ENCODE measurements at places on chromosomes 11 and 22. TPM values are rescaled to one million over a fixed set of nuclear protein-coding genes. Genes with fewer than 3 reads are reported as not detected.

USP47 gene
- 117 TPM for total RNA-seq

DEUP1 gene
- total RNA-seq: not detected

RIMBP3C gene
- not detected for total RNA-seq

TSGA10IP gene
- total RNA-seq: not detected

FGF4 gene
- total RNA-seq: not detected

GRCh38 chr11:17890325-17890724, 122.5 kb downstream of the SERGEF start:
- no peak for DNase-seq

- DNase-seq: no peak
Measured at GRCh38 chr11:113574171-113574570, 99.0 kb upstream of the DRD2 start.

- no peak for DNase-seq
Measured at GRCh38 chr11:104798789-104799188, 99.5 kb downstream of the CASP12 start.

- DNase-seq: no peak
Measured at GRCh38 chr11:72575533-72576242, 98.5 kb downstream of the PDE2A start.

- no peak for DNase-seq
Measured at GRCh38 chr11:11708256-11708655, 86.5 kb upstream of the GALNT18 start.

DNA sequence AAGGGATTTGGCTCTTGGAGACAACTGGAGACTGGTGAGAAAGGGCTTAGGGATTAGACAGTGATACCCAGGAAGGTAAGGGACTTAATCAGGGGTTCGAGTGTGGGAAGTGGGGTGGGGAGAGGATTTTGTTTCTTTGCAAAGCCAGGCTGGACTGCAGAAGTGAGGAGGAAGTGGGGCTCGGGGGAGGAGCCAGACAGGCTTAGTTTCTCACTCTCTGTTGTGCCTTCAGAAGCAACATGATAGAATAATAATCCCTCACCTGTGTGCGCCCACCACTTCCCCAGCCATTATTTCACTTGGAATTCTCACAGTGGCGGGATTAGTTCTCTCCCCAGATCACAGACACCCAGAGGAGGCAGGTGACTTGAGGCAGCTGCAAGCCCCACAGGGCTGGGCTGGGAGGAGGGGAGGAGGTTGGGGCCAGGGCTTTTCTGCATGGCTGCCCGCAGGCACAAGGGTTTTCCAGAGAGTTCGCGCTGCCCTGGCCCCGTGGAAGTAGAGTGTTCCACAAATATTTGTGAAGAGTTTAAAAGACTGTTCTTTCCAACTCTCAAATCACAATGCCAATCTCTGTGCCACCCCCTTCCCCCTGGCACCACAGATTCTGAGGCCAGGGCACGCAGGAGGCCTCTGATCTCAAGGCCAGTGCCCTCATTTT, 4.0 kb upstream of the SEC14L2 start:
- no peak for DNase-seq

GRCh38 chr11:45852712-45853101, 5.4 kb downstream of the CRY2 start:
- DNase-seq: no peak

DNA sequence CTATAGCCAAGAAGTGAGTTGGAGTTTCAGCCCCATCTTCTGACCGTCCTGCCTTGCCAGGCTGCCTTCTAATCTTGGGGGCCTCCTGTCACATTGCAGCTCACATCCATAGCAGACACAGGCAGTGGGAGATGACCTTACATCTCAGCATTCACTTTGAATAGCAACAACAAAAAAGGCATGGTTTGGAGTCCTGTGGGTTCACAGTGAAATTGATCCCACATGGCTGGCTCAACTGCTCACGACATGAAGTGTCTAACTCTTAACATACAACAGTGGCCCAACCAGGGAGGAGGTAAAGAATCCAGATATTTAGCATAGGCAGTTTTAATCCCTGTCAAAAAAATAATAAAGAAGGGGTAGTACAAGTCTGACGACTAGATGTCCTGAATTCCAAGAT, 38.1 kb downstream of the DBX1 start:
- no peak for DNase-seq

DNA sequence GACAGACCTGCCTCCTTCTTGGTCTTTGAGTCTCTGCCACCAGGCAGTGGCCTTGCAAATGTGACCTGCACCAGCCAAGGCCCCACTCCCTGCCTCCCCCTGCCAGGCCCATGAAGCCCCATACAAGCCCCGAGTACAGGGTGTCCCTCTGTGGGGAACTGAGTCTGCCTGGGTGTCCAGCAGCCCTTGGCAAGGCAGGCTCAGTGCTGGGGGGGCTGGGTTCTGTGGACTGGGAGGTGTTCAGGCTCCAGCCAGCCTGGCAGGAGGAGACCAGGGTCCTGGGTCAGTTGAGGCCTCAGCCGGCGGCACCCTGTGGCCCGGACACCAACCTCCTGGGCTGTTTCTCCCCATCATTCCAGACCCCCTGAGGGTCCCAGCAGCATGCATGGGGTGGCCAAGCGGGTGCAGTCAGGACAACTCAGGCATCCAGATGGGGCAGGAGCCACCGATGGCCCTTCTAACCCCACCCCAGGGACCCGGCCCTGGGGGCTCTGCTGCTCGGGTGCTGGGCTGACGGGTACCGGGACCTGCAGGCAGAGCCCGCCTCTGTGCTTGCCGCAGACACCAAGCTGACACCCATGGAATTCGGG, 5.7 kb downstream of the MUC5AC start:
- no peak for DNase-seq

- no peak for DNase-seq
Measured at GRCh38 chr22:37379085-37379484, 48.2 kb downstream of the ELFN2 start.

DNA sequence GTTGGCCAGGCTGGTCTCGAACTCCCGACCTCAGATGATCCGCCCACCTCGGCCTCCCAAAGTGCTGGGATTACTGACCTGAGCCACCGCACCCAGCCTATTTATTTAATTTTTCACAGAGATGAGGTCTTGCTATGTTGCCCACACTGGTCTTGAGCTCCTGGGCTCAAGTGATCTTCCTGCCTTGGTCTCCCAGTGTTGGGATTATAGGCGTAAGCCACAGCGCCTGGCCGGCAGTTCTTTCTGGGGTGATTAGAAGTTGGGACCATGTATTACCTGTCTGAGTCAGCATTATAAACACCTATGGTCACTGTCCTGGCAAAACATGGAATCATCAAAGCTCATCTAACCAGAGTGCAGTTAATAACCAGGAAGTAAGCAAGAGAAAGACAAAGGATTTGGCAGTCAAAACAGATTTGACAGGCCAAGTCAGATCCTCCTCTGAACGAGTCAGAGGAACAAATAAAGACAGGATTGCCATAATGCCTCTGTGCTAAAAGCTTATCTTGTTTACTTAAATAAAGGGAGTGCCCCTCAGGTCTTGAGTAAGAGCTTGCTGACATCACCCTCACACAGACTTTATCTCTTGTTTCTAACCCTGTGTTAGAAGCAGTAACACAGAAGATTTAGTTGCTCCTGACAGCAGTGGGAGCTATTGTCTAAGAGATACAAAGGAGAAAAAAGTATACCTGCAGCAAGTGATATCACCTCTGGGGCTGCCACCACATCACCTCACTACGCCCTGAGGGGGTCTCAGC, 3.7 kb downstream of the SERPIND1 start:
- peak; percentile 36 for DNase-seq

GRCh38 chr11:82862379-82862778, 37.9 kb downstream of the PRCP start:
- no peak for DNase-seq

DNA sequence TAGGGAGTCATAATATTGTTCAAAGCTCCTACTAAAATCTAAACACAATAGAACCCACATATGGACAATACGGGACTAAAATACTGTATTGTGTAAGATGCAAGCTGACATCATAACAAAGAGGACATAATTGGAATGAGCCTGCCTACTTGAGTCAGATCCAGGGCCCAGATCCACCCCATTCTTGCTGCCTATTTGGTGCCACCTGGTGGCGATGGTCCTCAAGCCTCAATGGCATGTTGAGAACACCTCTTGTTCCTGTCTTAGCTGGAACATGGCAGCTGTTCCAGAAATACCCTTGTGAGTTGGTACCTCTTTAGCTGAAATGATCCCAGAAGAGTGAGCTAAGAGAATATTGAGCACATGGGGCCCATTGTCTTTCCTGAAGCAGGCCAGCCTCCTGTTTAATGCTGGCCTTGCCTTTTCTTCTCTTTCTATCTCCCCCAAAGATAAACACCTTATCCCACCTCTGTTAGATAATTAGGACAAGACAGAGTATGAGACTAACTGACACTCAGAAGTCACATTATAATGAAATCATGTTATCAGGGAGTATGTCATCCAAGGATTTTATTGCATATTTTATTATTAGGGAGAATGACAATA, 680.9 kb upstream of the ANO5 start:
- no peak for DNase-seq

- no peak for DNase-seq
Measured at GRCh38 chr11:1193326-1194230, 29.3 kb upstream of the MUC5B start.

- no peak for DNase-seq
Measured at GRCh38 chr11:20599221-20600019, at the start of gene SLC6A5. Gene SLC6A5 (plus strand): TSS chr11:20599608. CDS start chr11:20599673, 65 bp downstream.

DNA sequence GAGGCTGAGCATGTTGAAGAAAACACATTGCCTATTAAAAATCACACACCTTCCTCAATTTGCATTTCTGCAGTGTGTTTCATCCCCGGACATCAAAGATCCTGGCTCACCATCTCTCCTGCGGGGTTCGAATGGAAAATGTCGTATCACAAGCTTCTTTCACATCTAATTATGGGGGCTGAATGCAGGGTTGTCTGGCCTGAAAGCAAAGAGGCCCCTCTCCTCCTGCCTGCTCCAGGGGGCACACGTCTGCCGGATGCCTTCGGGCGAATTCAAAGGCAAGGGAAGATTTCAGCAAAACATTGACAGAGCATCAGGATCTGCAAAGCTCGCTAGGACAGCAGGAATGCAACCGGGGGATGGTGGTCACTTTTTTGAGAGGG, 1447.7 kb downstream of the TBC1D22A start:
- DNase-seq: no peak

All from uterus (tissue), 4 donors.